Fibroblast of villous mesenchyme (primary cell): ENCODE measurements at places on chromosomes 3 and 15. TPM values are rescaled to one million over a fixed set of nuclear protein-coding genes. Genes with fewer than 3 reads are reported as not detected.

The IQCH gene
- 2.6 and 4.7 TPM in 2 replicates for total RNA-seq

The TMC3 gene
- total RNA-seq, result not detected in 2 replicates

The PRKAR2A gene
- total RNA-seq, result 47.0 and 47.9 TPM in 2 replicates

The MESP1 gene
- total RNA-seq, result under 0.01 TPM in 2 replicates

The ZNF80 gene
- under 0.01 TPM in 1 of 2 replicates, not detected in the other for total RNA-seq

The PIGX gene
- 18.0 and 31.1 TPM in 2 replicates for total RNA-seq

The ROBO2 gene
- total RNA-seq, result 3.0 and 6.1 TPM in 2 replicates

The FILIP1L gene
- total RNA-seq, result 146 and 213 TPM in 2 replicates

The VGLL3 gene
- 102 and 223 TPM in 2 replicates for total RNA-seq

The CADM2 gene
- total RNA-seq, result under 0.01 and 0.32 TPM in 2 replicates

The ZNF620 gene
- 0.86 and 0.97 TPM in 2 replicates for total RNA-seq

The GABRA5 gene
- 0.32 and 0.43 TPM in 2 replicates for total RNA-seq

The HYPK gene
- 6.4 and 6.9 TPM in 2 replicates for total RNA-seq

The DNASE1L3 gene
- total RNA-seq, result not detected in 2 replicates

The PTX3 gene
- total RNA-seq, result 22.5 and 47.0 TPM in 2 replicates

The NME9 gene
- total RNA-seq, result under 0.01 TPM in 1 of 2 replicates, not detected in the other

The STRA6 gene
- 52.7 and 64.4 TPM in 2 replicates for total RNA-seq

The PLSCR2 gene
- 0.43 TPM in 1 of 2 replicates, not detected in the other for total RNA-seq

The ACKR2 gene
- under 0.01 TPM in 1 of 2 replicates, not detected in the other for total RNA-seq

The MAP6D1 gene
- total RNA-seq, result 2.9 and 3.5 TPM in 2 replicates

The CTDSPL2 gene
- 49.3 and 57.9 TPM in 2 replicates for total RNA-seq

The SHQ1 gene
- 17.1 and 30.2 TPM in 2 replicates for total RNA-seq

The SMCO1 gene
- total RNA-seq, result under 0.01 TPM in 1 of 2 replicates, not detected in the other

The KPNA4 gene
- total RNA-seq, result 36.4 and 61.3 TPM in 2 replicates

The XCR1 gene
- not detected in 2 replicates for total RNA-seq

The TRPM1 gene
- under 0.01 TPM in 1 of 2 replicates, not detected in the other for total RNA-seq

The ARPIN gene
- 10.8 and 16.1 TPM in 2 replicates for total RNA-seq

The SECISBP2L gene
- total RNA-seq, result 43.5 and 74.3 TPM in 2 replicates

The RTP4 gene
- total RNA-seq, result 2.6 and 3.9 TPM in 2 replicates

The TERB2 gene
- total RNA-seq, result not detected in 2 replicates

The RARB gene
- 13.2 and 21.6 TPM in 2 replicates for total RNA-seq

The EBLN2 gene
- 4.8 and 8.6 TPM in 2 replicates for total RNA-seq

The PRR23A gene
- total RNA-seq, result not detected in 2 replicates

The SNAP23 gene
- 81.5 and 83.3 TPM in 2 replicates for total RNA-seq

The CERS3 gene
- not detected in 2 replicates for total RNA-seq

The TNFAIP8L3 gene
- total RNA-seq, result 0.43 and 0.64 TPM in 2 replicates

The SST gene
- total RNA-seq, result not detected in 2 replicates

The CYP8B1 gene
- not detected in 2 replicates for total RNA-seq

The PDCD10 gene
- total RNA-seq, result 79.9 and 84.1 TPM in 2 replicates

The CCDC191 gene
- total RNA-seq, result 1.7 and 1.9 TPM in 2 replicates

The MLF1 gene
- 6.1 and 8.2 TPM in 2 replicates for total RNA-seq

The ACAA1 gene
- 18.1 and 20.0 TPM in 2 replicates for total RNA-seq

The RGMA gene
- total RNA-seq, result 0.32 TPM in 1 of 2 replicates, not detected in the other

The SH3GL3 gene
- total RNA-seq, result under 0.01 TPM in 1 of 2 replicates, not detected in the other

The SGO1 gene
- 3.9 and 7.8 TPM in 2 replicates for total RNA-seq

The STARD9 gene
- total RNA-seq, result 9.1 and 11.0 TPM in 2 replicates
